ENCODE measurements at places on chromosomes 1 and 21.
A peak's percentile ranks its signal among the peaks of the same experiment; 100 is the strongest.

DNA sequence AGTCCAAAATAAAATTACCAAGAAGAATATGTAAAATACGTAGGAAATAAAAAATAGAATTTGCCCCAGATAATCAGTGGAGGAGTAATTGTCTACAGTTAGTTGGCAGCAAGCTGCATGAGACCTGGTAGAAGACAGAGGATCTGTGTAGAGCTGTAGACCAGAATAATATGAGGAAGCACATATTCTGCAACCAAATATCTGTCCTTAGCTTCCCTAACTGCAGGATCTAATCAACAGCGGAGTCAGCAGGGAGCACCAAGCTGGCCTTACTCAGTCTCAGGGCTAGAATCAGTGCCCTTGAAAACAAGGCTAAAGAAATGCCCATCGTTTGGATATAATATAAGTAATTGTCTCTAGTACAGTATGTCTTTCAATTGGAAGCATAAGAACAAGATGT is 6.1 kb upstream of the GCSAML start:
- no peaks in the 10 kb centered on the region for H3K27me3 ChIP-seq
- no peak overlapping the region for H3K4me3 ChIP-seq
- no peak for DNase-seq
- no peak overlapping the region for H3K27ac ChIP-seq

GRCh38 chr1:47405697-47406096 is 10.4 kb upstream of the FOXE3 start:
- no peak for DNase-seq
- H3K36me3 ChIP-seq, result no peaks in the 10 kb centered on the region
- H3K27me3 ChIP-seq, result peaks cover 10% of the 10 kb centered on the region
- no peaks in the 10 kb centered on the region for H3K4me1 ChIP-seq

GRCh38 chr1:78730054-78730453 is 80.4 kb downstream of the IFI44 start:
- H3K27me3 ChIP-seq, result no peaks in the 10 kb centered on the region
- H3K27ac ChIP-seq, result no peak overlapping the region
- H3K4me3 ChIP-seq, result no peak overlapping the region
- no peaks in the 10 kb centered on the region for H3K36me3 ChIP-seq
- DNase-seq, result no peak

- H3K27me3 ChIP-seq, result no peaks in the 10 kb centered on the region
- H3K4me3 ChIP-seq, result no peak overlapping the region
- DNase-seq, result no peak
These were observed 450.0 kb downstream of the USP25 start for GRCh38 chr21:16179773-16180172.

GRCh38 chr1:183310753-183311479 is 107.3 kb downstream of the NMNAT2 start:
- no peaks in the 10 kb centered on the region for H3K4me1 ChIP-seq
- H3K36me3 ChIP-seq, result no peaks in the 10 kb centered on the region
- no peak overlapping the region for H3K4me3 ChIP-seq
- DNase-seq, result no peak
- no peaks in the 10 kb centered on the region for H3K27me3 ChIP-seq

GRCh38 chr1:66291531-66291864 is 242.5 kb upstream of the SGIP1 start:
- no peak for DNase-seq
- no peak overlapping the region for H3K4me3 ChIP-seq
- H3K4me1 ChIP-seq, result peaks cover under 1% of the 10 kb centered on the region
- no peaks in the 10 kb centered on the region for H3K36me3 ChIP-seq
- H3K27ac ChIP-seq, result no peak overlapping the region

GRCh38 chr1:28509705-28510272 is 3.9 kb downstream of the RCC1 start:
- peaks cover 47% of the 10 kb centered on the region for H3K4me1 ChIP-seq
- H3K27ac ChIP-seq, result peak overlapping the region; percentile 90
- DNase-seq, result no peak
- H3K4me3 ChIP-seq, result peak overlapping the region; percentile 55
- H3K27me3 ChIP-seq, result no peaks in the 10 kb centered on the region
- H3K36me3 ChIP-seq, result peaks cover 38% of the 10 kb centered on the region

DNA sequence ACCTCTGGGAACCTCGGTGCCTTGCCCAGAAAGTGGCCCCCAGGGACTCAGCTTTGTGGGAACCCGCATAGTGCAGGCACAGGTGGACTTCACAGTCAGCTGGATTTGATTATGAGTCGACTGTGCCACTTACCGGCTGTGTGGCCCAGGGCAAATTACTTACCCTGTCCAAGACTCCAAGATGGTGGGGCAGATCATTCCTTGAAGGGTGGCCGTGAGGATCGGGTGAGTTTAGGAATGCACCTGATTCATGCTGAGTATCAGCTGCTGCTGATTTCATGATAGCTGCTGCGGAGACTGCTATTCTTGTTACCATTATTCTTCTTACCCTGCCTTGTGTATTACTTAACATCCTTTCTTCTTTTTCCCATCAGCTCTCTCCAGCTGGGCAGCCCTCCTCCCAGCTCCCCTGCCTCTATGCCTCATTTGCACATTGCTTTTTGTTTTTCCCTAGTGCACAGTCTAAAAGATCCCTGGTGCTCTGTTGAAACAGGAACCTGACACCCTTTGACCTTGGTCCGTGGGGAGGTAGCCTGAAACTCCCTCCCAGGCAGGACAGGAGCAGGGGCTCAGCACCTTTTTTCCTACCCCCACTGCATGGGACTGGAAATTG is 40.5 kb upstream of the FHAD1 start:
- no peak for DNase-seq
- H3K36me3 ChIP-seq, result no peaks in the 10 kb centered on the region
- no peaks in the 10 kb centered on the region for H3K4me1 ChIP-seq

DNA sequence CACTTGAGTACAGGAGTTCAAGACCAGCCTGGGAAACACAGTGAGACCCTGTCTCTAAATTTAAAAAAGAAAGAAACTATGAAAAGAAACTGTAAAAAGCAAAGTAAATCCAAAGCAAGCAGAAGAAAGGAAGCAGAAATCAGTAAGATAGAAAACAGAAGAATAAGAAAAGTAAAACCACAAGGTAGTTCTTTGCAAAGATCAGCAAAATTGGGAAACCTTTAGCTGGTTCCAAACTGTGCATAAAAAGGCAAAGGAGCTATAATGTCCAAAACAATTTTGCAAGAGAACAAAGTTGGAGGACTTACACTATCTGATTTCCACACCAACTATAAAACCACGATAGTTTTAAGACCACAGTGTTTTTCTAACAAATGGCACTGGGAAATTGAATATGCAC is 218.8 kb downstream of the RPS6KC1 start:
- H3K27me3 ChIP-seq, result no peaks in the 10 kb centered on the region
- no peaks in the 10 kb centered on the region for H3K4me1 ChIP-seq
- DNase-seq, result no peak
- no peak overlapping the region for H3K4me3 ChIP-seq
- H3K27ac ChIP-seq, result no peak overlapping the region
- no peaks in the 10 kb centered on the region for H3K36me3 ChIP-seq

GRCh38 chr1:14662116-14662515 is 63.6 kb downstream of the KAZN start:
- no peak for DNase-seq
- H3K4me1 ChIP-seq, result no peaks in the 10 kb centered on the region
- no peaks in the 10 kb centered on the region for H3K36me3 ChIP-seq
- no peak overlapping the region for H3K4me3 ChIP-seq

DNA sequence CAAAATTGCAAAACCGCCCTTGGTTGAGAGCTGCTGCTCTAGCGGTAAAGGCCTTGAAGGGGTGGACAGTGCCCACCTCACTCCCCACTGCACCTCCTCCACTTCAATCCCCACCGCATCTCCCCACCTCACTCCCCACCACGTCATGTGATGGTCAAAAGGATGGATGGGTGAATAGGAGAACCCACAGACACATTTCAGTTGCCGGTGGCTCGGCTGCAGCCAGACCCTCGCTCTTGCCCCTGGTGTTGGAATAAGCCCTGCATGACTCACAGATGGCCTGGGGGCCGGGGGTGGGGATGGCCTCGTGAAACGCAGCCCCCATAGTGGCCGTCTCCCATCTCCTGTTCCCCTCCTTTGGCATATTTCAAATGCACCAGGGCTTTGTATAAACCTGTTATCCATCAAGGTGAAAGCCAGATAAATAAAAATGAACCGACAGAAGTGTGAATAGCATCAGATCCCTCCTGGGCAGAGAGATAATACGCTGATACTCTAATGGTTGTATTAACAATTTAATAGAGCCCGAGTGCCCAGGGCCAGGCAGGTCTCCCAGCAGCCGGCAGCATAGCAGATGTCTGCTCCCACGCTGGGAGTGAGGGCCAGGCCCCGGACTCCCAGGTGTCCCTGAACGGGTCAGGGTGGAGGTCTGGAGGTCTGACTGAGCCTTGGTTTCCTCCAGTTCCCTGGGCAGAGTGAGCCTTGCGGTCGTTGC is 300.3 kb downstream of the NPHP4 start:
- no peaks in the 10 kb centered on the region for H3K4me1 ChIP-seq
- no peak overlapping the region for H3K27ac ChIP-seq
- H3K4me3 ChIP-seq, result no peak overlapping the region
- DNase-seq, result no peak

DNA sequence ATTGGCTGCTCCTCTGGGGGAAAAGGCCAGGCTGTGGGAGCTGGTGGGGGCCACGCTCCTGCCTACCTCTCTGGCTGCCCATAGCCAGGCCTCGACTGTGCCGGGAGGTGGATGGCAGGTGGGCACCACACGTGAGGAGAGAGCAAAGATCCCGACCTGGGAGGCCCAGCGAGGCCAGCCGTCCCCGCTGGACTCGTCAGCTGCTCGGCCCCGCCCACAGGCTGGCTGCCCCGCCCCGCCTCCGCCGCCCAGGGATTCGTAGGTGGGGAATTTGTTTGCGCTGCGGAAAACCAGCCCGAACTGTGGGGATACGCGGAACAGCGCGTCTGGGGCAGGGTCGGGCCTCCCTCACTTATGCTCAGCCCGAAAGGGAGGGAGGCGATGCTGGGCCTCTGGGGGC is 31.7 kb downstream of the TP73 start:
- H3K4me3 ChIP-seq, result no peak overlapping the region
- peaks cover 6% of the 10 kb centered on the region for H3K4me1 ChIP-seq
- H3K36me3 ChIP-seq, result no peaks in the 10 kb centered on the region
- DNase-seq, result no peak
- H3K27me3 ChIP-seq, result no peaks in the 10 kb centered on the region

GRCh38 chr1:42403880-42404400 is 23.3 kb downstream of the RIMKLA start:
- no peak overlapping the region for H3K4me3 ChIP-seq
- no peak for DNase-seq
- no peaks in the 10 kb centered on the region for H3K36me3 ChIP-seq
- H3K27ac ChIP-seq, result no peak overlapping the region
- peaks cover 5% of the 10 kb centered on the region for H3K27me3 ChIP-seq

DNA sequence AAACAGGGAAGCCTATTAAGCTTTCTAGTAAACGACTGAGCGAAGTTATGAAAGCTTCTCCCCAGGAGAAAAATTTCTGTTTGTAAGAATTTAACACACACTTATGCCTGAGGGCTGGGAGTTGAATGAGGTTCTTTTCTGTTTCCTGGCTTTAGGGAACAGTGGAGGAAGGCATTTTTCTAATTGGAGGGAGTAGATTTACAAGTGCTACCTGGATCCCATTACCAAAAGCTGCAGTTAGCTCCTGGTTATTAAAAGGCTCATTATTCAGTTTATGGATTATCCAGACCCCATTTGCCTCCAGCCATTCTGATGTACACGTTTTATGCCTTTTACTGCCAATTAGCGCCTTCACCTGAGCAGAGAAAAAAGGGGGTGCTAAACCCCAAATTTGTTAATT is 7.5 kb downstream of the ST6GALNAC3 start:
- no peak for DNase-seq
- H3K36me3 ChIP-seq, result no peaks in the 10 kb centered on the region
- no peak overlapping the region for H3K4me3 ChIP-seq
- H3K4me1 ChIP-seq, result no peaks in the 10 kb centered on the region
- no peaks in the 10 kb centered on the region for H3K27me3 ChIP-seq
- no peak overlapping the region for H3K27ac ChIP-seq

- H3K4me3 ChIP-seq, result no peak overlapping the region
- DNase-seq, result no peak
- H3K4me1 ChIP-seq, result no peaks in the 10 kb centered on the region
- H3K36me3 ChIP-seq, result no peaks in the 10 kb centered on the region
- H3K27ac ChIP-seq, result no peak overlapping the region
These were observed 10.3 kb upstream of the C21orf91 start for GRCh38 chr21:17829472-17829871.

- no peak overlapping the region for H3K27ac ChIP-seq
- no peaks in the 10 kb centered on the region for H3K27me3 ChIP-seq
- H3K4me3 ChIP-seq, result no peak overlapping the region
- no peaks in the 10 kb centered on the region for H3K4me1 ChIP-seq
- H3K36me3 ChIP-seq, result no peaks in the 10 kb centered on the region
- no peak for DNase-seq
These were observed 56.1 kb downstream of the ATP5PO start for GRCh38 chr21:33859373-33860102.

DNA sequence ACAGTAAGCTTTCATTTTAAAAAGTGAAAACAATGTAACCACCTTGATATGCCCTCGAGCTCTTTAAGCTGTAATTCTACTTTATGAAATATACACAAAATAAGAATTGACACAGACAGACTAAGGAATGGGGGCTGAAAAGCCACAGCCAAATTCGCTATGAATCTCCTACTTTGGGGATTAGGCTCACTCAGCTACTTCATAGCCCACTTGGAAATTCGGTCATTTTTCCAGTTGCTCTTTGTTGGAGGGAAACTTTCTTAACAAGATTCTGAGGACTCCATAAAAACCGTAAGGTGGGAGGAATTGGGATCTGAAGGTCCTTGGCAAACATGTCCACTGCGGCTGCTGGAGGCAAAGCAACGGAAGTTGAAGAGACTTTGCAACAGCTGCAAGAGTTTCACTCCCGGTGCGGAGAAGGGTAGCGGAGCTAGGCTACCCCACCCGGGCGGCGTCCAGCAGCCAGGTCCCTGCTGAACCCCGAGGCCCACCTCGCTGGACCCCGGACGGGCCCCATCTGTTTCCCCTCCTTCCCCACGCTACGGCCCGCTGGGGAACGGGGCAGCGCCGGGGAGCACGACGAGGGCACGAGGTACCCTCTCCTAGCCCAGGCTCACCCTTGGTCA is 634 bp downstream of the MYCBP start:
- peaks cover 17% of the 10 kb centered on the region for H3K4me1 ChIP-seq
- peak overlapping the region; percentile 69 for H3K27ac ChIP-seq
- H3K36me3 ChIP-seq, result no peaks in the 10 kb centered on the region
- no peaks in the 10 kb centered on the region for H3K27me3 ChIP-seq
- DNase-seq, result peak; percentile 9

DNA sequence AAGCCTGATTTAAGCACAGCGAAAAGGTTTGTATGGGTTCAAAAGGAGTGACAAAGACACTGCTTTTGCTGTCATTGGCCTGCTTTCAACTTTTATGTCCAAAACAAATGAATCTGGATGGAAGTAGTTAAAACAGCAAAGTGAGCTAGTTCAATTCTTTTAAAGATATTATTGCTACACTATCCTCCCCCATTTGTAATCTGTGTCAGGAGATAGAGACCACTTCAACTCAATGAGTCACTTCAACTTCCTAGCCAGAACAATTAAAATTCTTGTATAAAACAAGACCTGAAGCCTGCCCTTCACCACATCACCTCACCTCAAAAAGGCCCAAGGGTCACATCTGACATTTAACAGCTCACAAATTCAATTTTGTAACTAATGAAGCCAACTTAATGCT is 364.1 kb upstream of the LYPLAL1 start:
- no peaks in the 10 kb centered on the region for H3K27me3 ChIP-seq
- no peaks in the 10 kb centered on the region for H3K36me3 ChIP-seq
- H3K4me3 ChIP-seq, result no peak overlapping the region

Data from CD8-positive, alpha-beta memory T cell (primary cell).